Stimulated activated CD8-positive, alpha-beta memory T cell treated with anti-CD3 and anti-CD28 coated beads, Interleukin-4, amount 100 ng/mL, for 1 hour (primary cell): ENCODE measurements at places on chromosomes 2 and 18.
A peak's percentile ranks its signal among the peaks of the same experiment; 100 is the strongest.

DNA sequence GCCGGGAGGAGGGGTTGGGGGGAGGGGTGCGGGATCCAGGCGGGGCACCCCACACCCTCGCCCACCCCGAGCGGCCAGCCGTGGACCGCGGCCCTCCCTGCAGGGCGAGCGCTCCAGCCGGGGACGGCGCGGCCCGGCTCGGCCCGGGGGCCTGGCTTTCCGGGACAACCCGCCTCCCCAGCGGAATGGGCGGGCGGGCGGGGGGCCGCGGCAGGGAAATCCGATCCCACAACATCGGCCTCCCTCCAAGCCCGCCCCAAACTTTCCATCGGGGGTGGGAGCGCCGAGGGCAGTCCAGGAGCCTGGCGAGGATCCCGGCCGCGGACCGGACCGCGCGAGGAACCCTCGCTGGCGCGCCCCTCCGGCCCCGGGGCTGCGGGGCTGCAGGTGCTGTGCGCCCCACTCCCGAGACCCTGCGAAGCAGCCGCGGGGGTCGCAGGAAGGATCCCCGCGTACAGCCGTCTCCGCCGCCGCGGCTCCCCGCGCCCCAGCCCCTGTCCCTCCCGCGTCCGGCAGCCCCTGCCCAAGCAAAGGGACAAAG, 529 bp downstream of the SEMA4C start:
- DNase-seq = no peak

- DNase-seq = no peak
These were observed 29.7 kb downstream of the INPP5D start for GRCh38 chr2:233089851-233090250.

- DNase-seq = no peak
These were observed 52.1 kb upstream of the LAPTM4A start for GRCh38 chr2:20103530-20103929.

GRCh38 chr2:58865436-58865835, 624.3 kb upstream of the FANCL start:
- DNase-seq = no peak

- DNase-seq = no peak
These were observed 36.2 kb upstream of the DNMT3A start for GRCh38 chr2:25377822-25378421.

DNA sequence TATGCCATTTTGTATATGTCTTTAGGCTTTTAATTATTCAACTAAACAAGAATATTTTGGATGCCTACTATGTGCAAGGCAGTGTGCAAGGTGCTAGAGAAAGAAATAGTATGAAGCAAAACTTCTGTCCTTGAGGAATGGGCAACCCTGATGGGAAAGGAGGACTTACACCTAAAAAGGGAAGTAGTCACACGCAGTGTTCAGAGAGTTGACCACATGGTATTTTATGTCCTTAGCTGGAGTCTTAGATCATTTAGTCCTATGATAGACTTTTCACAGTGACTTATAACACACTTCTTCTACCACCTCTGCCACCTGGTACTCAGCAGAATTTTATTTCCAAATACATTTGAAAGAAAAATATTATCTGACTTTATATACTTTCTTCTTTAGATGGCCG, 291.6 kb downstream of the PLCL1 start:
- DNase-seq = no peak

DNA sequence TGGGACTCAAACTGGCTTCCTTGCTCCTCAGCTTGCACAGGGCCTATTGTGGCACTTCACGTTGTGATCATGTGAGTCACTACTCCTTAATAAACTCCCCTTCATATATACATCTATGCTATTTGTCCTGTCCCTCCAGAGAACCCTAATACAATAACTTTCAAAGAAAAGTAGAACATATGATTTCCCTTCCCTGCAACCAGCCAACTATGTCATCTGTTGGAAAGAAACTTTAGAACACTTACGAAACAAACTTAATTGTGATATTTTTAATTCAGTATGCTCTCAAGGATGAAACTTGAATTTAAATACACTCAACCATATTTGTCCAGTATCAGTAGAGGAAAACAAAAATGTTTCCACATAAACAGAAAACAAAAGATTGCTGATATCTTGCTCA, 84.4 kb downstream of the DYM start:
- DNase-seq = no peak

GRCh38 chr2:152694161-152694661, 23.1 kb downstream of the PRPF40A start:
- no peak for DNase-seq

GRCh38 chr2:239271471-239271870, 129.3 kb downstream of the HDAC4 start:
- DNase-seq = no peak

DNA sequence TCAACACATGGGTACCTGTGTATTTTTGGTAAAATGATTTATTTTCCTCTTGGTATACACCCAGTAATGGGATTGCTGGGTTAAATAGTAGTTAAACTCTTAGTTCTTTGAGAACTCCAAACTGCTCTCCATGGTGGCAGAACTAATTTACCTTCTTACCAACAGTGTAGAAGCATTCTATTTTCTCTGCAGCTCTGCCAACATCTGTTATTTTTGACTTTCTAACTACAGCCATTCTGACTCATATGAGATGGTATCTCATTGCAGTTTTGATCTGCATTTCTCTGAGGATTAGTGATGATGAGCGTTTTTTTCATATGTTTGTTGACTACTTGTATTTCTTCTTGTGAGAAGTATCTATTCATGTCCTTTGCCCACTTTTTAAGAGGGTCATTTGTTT, 180.6 kb downstream of the FSIP2 start:
- no peak for DNase-seq

DNA sequence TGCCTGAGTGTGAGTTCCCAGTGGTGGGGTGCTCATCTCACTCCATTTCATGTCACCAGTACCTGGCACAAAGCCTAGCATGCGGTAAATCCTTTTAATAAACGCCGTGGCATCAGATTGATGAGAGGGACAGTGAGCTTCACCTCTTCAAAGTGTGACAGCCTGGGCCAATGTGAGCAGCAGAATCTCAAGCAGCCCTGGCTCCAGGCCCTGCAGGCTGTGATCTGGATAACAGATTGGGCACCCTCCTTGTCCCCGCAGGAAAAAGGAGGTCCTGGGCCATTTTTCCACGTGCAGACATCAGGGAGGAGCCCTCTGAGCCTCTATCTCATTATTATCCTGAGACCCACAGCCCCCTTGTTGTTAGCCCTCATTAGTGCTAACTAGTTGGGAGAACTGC, 34.8 kb downstream of the TET3 start:
- no peak for DNase-seq

DNA sequence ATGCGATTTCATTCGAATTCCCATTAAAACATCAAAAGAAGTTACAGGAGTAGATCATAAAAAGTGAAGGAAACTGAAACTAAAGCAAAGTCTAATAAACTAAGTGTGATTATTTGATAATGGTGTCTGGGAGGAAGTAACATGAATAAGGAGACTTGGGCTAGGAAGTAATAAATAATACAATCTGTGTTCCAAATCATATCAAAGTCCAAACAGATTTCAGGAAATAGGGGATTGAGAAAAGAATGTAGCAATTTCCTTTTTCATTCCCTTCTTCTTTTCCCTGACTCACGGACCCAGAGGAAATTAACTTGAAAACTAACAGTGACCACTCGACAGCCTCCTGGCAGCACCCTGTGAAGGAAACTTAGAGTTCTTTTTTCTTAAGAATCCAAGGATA, 758.4 kb upstream of the GCFC2 start:
- DNase-seq = no peak

GRCh38 chr18:48540251-48541025, 1.6 kb downstream of the CTIF start:
- DNase-seq = no peak

- DNase-seq = no peak
These were observed 72.7 kb downstream of the MARCHF4 start for GRCh38 chr2:216299588-216299987.

GRCh38 chr2:240832205-240832727, 12.2 kb upstream of the KIF1A start:
- DNase-seq = peak; percentile 97

DNA sequence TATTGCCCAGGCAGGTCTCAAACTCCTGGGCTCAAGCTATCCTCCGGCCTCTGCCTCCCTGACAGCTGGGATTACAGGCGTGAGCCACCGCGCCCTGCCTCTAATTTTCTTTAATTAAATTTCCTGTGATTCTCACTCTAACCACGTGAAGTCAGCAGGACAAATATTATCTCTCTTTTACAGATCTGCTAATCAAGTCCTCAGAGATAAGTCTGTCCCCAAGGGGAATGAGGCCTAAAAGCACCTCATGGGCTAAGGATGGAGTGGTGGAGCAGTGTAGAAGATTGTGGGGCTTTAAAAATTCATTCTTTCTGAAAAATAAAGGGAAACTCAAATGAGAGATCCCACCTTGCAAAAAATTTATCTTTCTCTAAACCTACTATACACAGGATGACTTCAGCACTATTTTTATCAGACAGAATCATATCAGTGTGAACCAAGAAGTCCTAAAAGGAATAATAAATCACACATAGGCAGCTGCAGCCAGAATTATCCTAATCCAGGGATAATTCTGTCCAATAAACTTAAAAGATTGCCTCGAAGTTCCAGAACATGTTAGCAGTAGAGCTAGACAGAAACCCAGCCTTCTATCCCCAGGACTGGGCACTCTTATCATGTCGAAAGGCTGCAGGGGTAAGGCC, 38.3 kb upstream of the BMPR2 start:
- no peak for DNase-seq

DNA sequence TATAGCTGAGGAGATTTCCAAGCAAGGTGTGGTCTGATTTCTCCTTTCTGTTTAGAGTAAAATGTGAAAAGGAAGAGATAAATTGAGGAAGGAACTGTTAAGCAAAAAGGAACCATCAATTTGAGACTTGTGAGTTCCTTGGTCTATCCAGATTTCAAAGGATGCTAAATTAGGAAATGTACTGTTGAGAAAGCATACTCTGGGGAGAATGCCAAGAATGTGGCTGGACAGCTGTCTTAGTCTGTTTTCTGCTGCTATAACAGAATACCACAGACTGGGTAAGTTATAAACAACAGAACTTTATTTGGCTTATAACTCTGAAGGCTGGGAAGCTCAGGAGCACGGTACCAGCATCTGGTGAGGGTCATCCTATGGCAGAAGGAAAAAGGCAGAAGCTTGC, 1097.2 kb downstream of the TDRD15 start:
- DNase-seq = no peak

GRCh38 chr2:215917953-215918620, 95.3 kb downstream of the MREG start:
- DNase-seq = no peak

DNA sequence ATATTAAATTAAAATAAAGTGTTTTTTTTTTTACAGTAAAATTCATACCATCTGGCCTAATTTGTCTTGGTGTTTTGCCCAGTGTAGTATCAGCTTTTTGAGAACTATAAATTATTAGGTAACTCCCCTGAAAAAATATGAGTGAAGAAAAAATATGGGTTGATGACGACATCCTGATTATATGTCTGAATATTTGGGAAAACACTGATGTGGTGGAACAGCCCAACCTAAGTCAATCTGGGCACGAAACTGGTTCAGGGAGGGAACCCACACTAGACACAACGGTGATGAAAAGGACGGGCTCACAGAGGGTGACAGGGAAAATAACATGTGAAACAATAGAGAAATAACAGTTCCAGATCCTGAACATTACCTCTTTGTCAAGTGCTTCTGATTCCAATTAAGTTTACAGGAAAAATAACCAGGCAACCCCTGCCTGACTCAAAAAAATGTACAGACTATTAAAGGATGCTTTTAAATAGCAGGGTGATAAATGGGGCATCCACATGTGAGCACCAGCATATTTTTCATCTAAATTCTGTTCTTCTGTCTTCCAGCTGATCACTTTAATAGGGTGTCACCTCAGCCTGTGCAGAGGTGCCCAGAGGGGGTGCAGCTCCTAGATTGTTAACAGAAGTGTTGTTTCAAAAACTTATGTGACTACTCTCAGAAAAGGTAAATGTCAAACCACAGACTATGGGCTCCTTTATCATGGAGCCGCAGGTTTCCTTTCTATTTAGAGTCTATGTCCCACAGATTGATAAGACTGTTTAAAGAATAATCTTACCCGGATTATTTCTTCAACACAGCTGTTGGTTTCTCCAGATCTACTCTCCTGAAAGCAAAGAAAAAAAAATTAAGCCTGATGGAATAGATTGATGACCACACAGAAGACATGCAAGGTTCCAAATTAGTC, 305.4 kb downstream of the AFF3 start:
- no peak for DNase-seq

DNA sequence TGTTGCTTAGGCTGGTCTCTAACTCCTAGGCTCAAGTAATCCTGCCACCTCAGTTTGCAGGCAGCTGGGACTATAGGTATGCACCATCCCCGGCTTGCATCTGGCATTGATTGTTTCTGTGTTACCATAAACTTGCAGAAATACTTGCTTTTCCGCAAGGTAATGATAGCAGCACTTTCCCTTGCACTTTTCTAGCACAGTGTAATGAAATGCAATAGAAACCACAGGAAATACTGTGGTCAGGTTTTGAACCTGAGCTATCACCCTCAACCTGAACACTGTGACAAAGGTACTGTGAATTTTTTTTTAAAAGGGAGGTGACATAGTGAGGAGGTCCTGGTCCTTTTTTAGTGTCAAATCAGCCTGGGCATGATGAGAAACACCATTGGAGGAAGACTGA, 38.3 kb downstream of the DHRS9 start:
- DNase-seq = no peak

- no peak for DNase-seq
These were observed 134.8 kb upstream of the DOCK10 start for GRCh38 chr2:225177098-225177497.

DNA sequence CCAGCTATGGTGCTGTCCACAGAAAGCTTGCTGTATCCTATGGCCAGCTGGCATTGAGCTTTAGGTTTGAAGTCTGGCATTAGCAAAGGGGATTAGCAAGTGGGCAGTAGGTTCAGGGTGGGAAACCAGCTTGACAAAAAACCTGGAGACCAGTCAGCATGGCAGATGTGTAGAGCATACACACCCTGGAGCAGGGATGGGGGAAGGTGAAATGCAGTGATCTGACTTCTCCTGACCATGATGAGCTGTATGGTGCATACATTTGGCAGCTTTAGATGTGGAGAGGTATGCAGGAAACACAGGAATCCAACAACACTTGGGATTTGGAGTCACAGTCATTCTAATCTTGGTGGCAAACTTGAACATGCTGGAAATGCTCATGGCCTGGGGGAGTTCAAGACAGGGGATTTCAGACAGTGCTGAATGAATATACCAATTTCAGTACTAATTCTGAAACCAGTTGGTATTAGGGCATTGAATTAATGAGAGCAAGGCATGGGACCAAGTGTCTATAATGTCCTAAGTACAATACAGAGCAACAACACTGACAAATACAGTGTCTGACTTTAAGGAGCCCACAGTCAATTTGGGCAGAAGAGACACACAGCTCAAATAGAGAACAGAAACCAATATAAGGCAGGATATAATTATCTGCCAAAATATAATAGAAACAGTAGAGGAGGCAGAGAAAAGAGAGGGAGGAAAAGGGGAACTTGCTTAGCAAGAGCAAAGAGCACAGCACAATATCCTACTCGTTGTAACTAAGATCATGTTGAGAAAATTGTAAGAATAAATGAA, 11.8 kb downstream of the ARHGAP15 start:
- no peak for DNase-seq

GRCh38 chr2:178455947-178456346, 4.8 kb downstream of the PJVK start:
- DNase-seq = no peak
